ENCODE measurements at places on chromosomes 16 and 17. TPM values are rescaled to one million over a fixed set of nuclear protein-coding genes. Genes with fewer than 3 reads are reported as not detected.

DNA sequence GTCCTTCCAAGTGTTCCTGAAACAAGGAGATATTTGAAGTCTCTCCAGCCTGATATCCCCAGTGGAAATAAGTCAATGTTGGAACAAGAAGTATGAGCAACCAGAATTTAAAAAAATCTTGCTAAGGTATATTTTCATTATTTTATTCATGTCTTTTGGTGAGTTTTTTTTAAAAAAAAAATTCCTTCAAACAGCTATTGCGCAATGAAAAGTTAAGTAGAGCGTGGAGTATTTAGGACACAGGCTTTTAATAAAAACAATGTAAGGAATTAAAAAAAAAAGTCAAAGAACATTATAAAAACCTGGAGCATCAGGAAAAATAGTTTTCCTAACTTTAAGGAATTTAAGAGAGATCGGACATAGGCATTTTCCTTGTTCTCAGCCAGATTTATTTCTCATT is 940.4 kb downstream of the KCNJ2 start:
- H3K4me1 ChIP-seq: no peaks in the 10 kb centered on the region
- no peaks in the 10 kb centered on the region for H3K27me3 ChIP-seq
- DNase-seq: no peak
- H3K4me3 ChIP-seq: no peak overlapping the region

DNA sequence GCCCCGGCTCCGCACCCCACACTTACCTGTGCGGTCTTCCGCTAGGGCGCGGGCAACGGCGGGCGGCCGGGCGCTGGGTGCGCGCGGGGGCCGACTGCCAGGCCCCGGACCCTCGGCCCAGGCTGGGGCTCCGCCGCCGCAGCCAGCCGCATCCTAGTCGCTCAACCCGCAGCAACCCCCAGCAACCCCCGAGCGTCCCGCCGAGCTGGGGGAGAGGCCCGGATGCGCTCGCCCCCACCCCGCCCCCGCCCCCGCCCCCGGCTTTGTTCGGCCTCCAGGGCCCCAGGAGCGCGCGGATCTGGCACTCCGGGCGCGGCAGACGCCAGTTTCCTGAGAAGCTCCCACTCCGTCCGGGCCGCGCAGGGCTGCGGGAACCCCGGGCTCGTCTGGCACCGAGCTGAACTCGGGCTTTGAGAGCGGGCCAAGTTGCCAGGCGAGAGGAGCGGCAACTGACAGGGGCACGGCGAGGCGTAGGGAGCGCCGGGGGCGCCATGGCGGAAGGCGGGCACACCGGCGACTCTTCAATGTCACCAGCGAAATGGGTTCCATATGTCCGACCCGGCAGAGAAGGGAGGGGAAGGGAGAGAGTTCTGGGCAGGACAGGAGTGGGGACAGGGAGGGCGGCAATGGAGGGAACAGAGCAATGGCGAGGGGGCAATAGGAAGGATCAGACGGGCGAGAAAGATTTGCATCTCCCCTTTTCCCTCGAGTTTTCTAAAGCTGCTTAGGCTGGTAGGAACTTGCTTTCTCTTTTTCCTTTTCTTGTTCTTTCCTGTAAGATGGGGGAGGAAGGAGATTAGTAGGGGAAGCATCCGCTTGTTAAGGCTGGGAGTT is 13.7 kb downstream of the HOXB4 start:
- H3K27ac ChIP-seq: peak overlapping the region; percentile 92
- peaks cover 15% of the 10 kb centered on the region for H3K27me3 ChIP-seq
- H3K36me3 ChIP-seq: no peaks in the 10 kb centered on the region

- peaks cover 14% of the 10 kb centered on the region for H3K4me1 ChIP-seq
- H3K27ac ChIP-seq: peak overlapping the region; percentile 100
- no peaks in the 10 kb centered on the region for H3K27me3 ChIP-seq
- no peaks in the 10 kb centered on the region for H3K36me3 ChIP-seq
- H3K4me3 ChIP-seq: peak overlapping the region; percentile 97
Observed at GRCh38 chr17:8162997-8163977, 539 bp upstream of the VAMP2 start.

DNA sequence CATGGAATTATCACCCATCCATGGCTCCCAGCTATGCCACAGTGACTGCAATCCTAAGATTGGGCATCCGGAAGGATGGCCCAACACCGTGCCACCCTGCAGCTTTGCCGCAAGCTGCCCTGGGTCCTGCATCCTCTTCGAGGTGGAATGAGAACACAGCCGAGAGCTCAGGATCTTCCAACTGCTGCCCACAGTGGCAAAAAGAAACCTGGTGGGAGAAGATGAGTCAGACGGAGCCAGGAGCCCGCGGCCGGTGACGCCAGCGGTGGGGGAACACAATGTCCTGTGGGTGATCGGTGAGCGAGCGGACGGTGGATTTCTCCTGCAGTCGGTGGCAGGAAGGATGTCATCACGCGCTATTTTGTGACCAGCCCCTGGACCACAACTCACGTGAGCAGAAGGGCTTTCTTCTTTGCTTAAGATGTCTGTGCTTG is 20.1 kb downstream of the CD7 start:
- H3K4me3 ChIP-seq: peak overlapping the region; percentile 53
- no peaks in the 10 kb centered on the region for H3K36me3 ChIP-seq
- H3K27me3 ChIP-seq: no peaks in the 10 kb centered on the region
- H3K27ac ChIP-seq: peak overlapping the region; percentile 98

DNA sequence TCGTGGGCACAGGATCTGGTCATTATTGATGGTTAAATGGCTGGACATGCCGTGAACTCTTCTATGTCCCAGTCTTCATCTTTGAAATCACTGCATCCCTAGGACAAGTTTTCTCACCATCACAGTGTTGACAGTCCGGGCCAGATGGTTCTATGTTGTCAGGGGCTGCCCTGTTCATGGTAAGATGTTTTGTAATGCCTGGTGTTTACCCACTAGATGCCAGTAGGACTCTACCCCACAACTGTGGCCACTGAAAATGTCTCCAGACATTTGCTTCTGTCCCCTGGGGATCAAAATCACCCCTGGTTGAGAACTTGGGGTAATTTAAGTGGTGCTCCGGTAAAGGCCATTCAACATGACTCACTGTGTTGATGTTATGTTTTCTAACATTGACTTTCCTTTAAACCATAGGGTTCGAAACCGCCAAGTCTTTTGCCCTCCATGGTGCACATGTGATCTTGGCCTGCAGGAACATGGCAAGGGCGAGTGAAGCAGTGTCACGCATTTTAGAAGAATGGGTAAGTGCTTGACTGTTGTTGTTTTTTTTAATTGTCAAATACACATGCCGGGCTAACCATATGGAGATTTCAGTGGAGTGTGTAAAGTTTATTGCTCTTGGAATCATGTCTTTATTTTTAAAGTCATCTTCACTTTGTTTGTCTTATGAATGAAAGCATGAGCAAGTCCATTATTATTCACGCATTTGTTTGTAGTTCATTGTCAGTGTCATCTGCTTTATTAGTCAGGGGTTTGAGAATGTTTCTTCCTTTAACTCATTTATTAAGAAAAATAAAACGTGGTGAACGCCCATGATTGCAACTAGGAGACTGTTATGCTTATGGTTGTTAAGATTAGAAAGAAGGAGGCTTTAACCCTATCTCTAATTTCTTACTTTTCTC is 64.6 kb downstream of the WWOX start:
- no peaks in the 10 kb centered on the region for H3K36me3 ChIP-seq
- H3K4me1 ChIP-seq: no peaks in the 10 kb centered on the region
- H3K27ac ChIP-seq: no peak overlapping the region
- no peak for DNase-seq
- H3K27me3 ChIP-seq: no peaks in the 10 kb centered on the region

DNA sequence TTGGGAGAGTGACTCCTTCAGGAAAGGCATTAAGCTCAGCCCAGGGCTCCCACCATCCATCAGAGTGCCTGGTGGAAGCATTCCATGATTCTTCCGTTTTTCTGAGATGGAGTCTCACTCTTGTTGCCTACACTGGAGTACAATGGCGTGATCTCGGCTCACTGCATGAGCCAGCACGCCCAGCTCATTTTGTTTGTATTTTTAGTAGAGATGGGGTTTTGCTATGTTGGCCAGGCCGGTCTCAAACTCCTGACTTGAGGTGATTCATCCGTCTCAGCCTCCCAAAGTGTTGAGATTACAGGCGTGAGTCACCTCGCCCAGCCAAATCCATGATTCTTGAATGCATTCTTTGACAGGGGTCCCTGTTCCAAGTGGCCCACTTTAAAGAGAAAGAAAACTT is 23.1 kb downstream of the MIS12 start:
- DNase-seq: no peak
- no peaks in the 10 kb centered on the region for H3K27me3 ChIP-seq
- H3K4me3 ChIP-seq: no peak overlapping the region
- no peaks in the 10 kb centered on the region for H3K36me3 ChIP-seq
- H3K4me1 ChIP-seq: no peaks in the 10 kb centered on the region
- no peak overlapping the region for H3K27ac ChIP-seq

SALL1 gene
- 0.33 TPM for total RNA-seq

PDE6G gene
- total RNA-seq: not detected

Measured in breast epithelium (tissue), 4 donors.